Body of pancreas (tissue), 4 donors: ENCODE measurements at places on chromosomes 3 and 15. TPM values are rescaled to one million over a fixed set of nuclear protein-coding genes. Genes with fewer than 3 reads are reported as not detected.

AADAC gene
- 7.3 TPM for total RNA-seq

AMOTL2 gene
- 71.5 TPM for total RNA-seq

RARB gene
- 3.0 TPM for total RNA-seq

GOLGA8J gene
- not detected for total RNA-seq

FBLN2 gene
- 54.7 TPM for total RNA-seq

RHCG gene
- not detected for total RNA-seq

XCR1 gene
- total RNA-seq = not detected

TF gene
- total RNA-seq = 7.9 TPM

RLBP1 gene
- total RNA-seq = not detected

ZNF860 gene
- 2.6 TPM for total RNA-seq

SERPINI2 gene
- total RNA-seq = 167 TPM

EMC7 gene
- 27.8 TPM for total RNA-seq

APPL1 gene
- total RNA-seq = 31.9 TPM

GOLGA8M gene
- not detected for total RNA-seq

WDR73 gene
- total RNA-seq = 21.1 TPM
